ENCODE measurements at places on chromosomes 16 and 17.

- DNase-seq: no peak
Observed at GRCh38 chr17:72240333-72240732, 119.5 kb downstream of the SOX9 start.

DNA sequence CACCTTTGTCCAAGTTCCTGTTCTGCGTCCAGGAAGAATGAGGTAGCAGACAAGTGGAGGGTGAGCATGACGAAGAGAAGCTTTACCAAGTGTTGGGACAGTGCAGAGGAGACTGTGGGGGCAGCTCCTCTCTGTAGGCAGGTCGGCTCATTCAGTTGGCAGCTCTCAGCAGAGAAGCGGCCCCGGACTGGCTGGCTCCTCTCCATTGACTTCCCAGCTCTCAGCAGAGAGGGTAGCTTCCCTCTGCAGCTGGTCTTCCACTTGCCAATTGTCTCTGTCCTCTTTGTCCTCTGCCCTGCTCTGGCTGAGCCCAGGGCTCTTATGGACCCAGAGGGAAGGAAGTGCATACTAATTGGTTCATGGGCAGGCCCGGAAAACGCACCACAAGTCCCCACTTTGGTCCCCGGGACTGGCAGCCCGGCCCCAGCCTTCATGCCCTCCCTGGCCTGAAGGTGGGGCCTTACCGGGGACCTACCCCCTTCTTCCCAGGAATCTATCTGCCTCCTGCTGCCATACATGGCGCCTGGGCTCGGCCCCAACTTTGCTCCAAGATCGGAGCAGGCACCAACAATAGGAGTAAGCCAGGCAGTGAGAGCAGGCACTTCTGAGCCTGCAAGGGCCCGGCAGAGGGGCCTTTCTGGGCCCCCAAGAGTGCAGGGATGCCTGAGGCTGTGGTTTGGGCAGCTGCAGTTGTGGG lies 10.1 kb downstream of the KCTD5 start:
- no peak for DNase-seq

DNA sequence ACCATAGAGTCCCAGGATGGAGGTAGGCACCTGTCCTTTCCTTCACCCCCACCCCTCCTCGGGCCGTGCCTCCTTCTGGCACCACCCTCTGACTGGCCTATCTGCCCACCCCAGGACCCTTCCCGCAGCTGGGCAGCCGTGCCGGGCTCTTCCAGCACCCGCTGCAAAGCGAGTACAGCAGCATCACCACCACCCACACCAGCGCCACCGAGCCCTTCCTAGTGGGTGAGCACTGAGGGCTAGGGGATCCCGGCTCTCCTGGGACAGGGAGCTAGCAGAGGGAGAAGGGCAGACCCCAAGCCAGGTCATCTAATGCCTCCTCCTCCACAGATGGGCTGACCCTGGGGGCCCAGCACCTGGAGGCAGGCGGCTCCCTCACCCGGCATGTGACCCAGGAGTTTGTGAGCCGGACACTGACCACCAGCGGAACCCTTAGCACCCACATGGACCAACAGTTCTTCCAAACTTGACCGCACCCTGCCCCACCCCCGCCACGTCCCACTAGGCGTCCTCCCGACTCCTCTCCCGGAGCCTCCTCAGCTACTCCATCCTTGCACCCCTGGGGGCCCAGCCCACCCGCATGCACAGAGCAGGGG lies 7.8 kb downstream of the GALK1 start:
- DNase-seq: no peak

GRCh38 chr17:82043507-82043906 lies 6.0 kb upstream of the DCXR start:
- DNase-seq: no peak

- no peak for DNase-seq
Observed at GRCh38 chr17:31521632-31522283, 130.3 kb downstream of the RAB11FIP4 start.

DNA sequence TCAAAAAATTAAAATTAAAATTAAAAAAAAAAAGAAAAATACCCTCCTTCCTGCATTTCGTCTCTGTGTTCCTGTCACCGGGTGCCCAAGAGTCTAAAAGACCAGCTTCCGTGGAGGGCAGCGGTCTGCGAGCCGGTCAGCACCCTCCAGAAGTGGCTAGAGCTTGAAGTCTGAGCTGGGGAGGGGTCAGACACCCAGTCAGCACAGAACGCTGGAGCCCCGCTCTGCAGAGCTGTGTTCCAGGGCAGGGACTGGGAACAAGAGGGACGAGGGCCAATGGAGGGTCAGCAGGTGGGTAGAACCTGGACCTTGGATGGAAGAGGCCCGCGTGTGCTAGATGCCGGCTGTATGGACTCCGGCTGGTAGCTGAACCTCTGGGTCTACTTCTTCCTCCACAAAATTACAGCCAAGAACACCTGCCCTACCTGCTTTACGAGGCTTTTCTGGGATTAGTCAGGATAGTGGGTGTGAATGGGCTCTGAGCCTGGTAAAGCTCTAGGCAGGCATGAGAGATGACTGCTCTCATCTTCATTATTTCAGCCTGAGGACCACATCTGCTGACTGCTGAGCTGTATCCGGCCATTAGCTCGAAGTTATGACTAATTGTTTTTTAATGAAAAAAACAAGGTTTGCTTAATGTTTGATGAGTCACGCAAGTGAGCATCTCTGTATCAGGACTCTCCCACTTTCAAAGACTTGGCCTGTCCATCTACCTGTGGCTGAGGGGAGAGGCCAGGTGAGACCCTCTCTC lies 5.9 kb downstream of the TRPV1 start:
- DNase-seq: peak; percentile 1

- DNase-seq: peak; percentile 86
Observed at GRCh38 chr16:17334096-17334495, 136.7 kb downstream of the XYLT1 start.

- DNase-seq: no peak
Observed at GRCh38 chr17:44787271-44787940, 28.6 kb downstream of the ADAM11 start.

- no peak for DNase-seq
Observed at GRCh38 chr17:83103943-83104311, 24.5 kb downstream of the METRNL start.
